ENCODE measurements at places on chromosomes 1 and 21. TPM values are rescaled to one million over a fixed set of nuclear protein-coding genes. Genes with fewer than 3 reads are reported as not detected.

DNA sequence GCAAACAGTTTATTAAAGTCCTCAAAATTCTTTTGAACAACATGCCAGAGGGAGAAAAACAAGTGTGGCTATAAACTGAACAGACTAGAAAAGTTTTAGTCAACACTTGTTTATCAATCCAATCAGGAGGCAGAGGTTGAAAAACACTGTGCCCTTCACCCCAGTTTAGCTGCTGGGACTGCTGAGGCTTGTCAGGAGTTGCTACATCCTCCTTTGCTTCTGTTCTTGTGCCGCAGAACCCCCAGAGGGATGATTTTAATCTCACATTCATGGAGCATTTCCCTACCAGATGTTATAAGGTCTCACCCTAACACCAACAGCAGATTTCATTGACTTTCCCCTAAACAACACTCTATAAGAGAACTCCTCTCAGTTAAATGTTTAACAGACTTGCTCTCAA is 321.2 kb downstream of the VAV3 start:
- DNase-seq: no peak

DNA sequence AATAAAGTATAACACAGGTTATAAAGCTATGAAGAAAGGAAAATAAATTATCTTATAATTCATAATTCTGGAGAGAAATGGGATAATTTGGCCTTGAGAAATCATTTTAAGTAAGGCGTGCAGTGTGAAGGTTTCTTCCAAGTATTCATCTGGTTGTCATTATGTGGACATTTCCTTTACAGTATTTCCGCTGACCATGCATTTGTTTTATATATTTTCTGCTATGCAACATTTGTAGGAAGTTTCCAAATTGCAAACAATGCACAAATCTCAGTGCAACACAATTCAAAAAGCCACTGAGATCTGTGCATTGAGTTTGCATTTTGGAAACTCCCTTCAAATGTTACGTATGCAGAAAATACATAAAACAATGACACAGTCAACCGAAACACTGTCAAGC is 17.8 kb downstream of the ZNF670 start:
- DNase-seq: no peak

MTX1 gene
- 36.3 TPM for total RNA-seq

DIRAS3 gene
- total RNA-seq: 1.0 TPM

SLAMF6 gene
- 0.61 TPM for total RNA-seq

DNA sequence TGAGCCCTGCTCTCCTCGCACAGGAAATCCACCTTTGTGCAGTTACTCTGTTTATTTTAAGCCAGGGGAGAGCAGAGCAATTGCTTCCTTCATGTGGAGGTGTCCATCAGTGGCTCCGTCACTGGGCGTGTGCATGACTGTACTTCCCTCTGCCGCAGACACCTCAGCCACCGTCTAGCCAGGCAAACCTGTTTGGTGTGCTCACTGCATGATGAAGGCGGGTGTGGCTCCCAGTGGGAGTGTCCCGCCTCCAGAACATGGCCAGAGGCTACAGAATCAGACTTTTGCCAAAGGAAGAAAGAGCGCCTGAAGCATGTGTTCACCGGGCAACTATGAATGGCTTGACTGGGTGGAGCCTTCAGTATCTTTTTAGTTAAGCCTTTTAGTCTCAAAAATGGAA is 26.1 kb upstream of the LAMC2 start:
- DNase-seq: peak; percentile 95

HIVEP3 gene
- 5.4 TPM for total RNA-seq

DNA sequence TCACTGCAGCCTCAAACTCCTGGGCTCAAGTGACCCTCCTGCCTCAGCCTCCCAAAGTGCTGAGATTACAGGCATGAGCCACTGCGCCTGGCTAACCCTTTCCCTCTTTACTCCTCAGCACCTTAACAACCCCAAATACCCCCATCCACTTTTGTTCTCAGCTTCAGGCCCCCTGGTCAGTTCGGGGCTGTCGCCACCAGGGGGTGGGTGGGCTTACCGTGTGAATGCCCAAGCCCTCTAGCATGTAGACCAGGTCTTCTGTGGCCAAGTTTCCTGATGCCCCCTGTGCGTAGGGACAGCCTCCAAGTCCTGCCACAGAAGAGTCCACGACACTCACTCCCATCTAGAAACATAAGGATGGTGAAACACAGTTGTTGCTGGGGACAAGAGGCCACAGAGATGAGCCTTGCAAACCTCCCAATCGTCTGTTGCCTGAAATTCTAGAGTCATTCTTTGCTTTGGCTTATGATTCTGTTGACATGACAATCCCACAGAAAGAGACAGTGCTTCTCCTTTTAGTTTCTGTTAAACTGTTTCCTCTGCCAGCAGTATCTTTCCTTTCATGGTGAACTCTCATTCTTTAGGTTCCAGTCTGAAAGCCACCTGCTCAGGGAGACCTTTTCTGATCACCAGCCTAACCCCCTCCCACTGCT is 3.8 kb upstream of the GALE start:
- no peak for DNase-seq

DNA sequence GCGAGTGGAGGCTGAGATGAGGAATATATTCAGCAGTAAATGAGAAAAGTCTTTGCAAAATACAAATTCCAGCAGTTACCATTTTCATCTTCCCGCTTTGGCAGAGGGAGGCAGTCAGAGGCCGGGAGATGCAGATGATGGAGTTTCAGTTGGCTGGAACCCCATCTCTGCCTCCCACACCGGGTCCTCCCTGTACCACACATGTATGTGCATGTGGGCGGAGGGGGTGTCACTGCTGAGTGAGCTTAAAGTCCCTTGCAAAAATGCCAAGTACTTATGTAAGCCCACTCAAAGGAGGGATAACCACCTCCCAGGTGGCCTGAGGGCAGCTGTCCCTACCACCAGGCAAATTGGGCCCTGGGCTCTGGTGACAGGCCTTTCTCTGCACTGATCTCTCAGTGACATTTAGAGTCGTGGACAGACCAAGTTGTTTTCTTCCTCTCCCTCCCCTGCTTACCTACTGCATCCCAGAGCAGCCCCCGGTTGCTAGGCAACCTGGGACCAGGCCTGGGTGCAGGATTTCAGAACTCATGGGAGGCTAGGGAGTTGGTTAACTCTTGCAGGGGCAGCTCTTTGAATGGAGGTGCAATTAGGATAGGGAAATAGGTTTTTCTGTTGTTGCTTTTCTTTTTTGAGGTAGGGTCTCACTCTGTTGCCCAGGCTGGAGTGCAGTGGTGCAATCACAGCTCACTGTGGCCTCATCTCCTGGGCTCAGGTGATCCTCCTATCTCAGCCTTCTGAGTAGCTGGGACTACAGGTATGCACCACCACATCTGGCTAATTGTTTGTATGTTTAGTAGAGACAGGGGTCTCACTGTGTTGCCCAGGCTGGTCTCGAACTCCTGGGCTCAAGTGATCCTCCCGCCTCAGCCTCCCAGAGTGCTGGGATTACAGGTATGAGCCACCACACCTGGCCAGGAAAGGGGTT is 17.1 kb upstream of the UBXN10 start:
- DNase-seq: no peak

AADACL4 gene
- not detected for total RNA-seq

DNA sequence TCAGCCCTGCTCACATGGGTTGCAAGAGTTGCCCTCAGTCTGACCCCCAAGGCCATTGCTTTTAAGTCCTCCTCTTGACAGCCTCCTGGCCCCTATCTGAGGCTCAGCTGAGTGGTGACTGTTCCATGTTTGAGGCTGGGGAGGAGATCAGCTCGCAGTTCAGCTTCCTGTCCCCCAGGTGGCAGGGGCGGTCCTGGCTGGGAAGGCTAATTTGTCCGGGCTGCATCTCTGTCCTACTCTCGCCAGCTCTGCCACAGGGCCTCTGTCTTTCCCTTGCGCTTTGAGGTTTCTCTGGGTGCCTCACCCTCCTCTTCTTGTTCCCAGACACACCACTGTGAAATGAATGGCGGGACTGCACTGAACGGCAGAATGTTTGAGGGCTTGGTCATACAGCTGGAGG is 157.3 kb downstream of the KCNJ6 start:
- DNase-seq: no peak

DNA sequence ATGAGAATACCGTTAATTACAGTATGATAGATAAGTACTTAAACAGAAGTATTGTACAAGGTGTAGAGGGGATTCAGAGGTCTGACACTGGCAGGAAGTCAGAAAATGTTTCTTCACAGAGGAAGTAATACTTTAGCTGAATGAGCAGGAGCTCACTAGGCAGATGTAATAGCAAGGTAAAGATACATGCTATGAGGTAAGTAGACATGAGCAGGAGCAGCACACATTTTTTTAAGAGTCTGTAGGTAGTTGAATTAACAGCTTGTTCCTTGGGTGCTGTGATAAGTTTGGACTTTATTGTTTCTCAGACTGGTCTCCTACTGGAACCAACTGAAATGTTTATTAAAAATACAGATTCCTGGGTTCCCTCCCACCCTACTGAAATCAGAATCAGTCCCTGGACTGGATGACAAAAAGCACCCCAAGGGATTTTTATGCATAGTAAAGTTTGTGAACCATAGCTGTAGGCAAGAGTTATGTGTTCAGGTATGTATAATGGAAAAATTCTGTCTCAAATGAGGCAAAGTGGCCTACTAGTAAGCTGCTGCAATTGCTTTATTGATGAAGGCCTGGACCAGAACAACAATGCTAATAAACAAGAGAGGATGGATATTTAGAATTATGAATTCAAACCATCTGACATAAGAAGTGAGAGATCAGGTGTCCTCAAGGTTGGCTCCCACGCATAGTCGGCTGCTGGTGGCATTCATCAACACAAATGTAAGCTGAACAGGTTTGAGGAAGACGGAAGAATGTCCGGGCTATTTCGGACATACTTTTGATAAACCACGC is 902 bp downstream of the AP4B1 start:
- no peak for DNase-seq

KCNQ4 gene
- 2.1 TPM for total RNA-seq

DNA sequence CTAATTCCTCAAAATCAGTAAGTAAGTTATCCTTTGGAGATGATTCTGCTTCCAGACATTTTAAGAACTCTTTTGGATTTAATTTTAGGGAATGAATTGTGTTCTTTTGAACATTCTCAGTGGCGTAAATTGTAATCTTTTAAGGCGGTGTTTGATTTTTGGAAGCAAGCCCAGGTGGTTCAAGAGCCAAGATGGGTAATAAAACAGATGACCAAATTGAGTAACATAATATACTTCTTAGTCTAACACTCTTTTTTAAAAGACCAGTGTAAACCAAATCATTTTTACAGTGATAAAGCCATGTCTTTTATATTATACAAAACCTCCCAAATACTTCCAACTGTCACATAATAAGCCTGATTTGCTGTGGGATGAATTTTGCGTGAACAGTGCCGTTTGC is 133.8 kb downstream of the LRRC40 start:
- DNase-seq: no peak

DNA sequence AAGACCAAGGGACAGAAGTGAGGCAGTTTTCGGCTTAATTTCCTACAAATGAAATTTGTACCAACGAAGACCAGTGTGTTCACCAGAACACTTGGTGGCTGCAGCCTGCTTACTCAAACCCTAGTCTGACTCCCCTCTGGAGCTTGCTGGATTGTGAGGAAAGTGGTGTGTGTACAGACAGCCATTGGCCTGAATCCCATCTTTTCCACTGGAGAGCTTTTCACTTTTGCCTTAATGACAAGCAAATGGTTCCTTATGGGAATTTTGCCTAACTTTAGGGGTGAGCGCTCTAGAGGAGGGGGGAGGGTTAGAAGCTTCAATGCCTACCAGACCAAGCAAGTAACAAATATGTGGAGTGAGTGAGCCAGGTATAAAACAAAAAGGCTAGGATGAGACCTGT is 17.3 kb downstream of the METTL13 start:
- no peak for DNase-seq

DNA sequence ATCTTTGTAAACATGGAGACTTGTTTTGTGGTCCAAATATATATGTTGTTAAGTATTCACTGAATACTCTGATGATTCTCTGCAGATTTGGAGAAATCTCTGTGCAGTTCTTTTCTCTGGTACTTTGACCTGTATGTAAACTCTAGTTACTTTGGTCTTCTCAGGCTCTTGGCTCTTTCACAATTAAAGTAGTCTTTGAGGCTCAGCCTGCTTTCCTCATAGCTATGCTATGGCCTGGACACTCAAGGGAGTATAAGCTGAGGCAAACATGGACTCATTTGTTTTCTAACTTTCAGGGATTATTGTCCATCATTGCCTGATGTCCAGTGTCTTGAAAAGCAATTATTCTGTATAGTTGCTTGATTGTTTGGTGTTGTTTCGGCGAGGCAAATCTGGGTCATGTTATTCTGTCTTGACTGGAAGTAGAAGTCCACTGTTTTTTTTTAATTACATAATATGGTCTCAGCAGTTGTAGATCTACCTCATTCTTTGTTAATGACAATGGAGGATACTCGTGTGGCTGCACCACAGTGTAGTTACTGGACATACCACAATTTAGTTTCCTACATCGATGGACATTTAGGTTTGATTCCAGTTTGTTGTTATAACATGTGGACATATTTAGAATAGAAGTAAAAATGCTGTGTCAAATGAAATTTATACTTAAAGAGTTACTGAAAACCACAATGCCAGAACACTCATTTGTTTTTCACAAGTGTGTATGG is 9.2 kb downstream of the PTBP2 start:
- no peak for DNase-seq

GRCh38 chr1:3586986-3587759 is 24.1 kb downstream of the MEGF6 start:
- DNase-seq: no peak

- DNase-seq: peak; percentile 33
These were observed at the start of gene MCOLN3 for GRCh38 chr1:85048296-85049064. TSS of gene MCOLN3 (minus strand) at chr1:85048500. CDS start at chr1:85045360, 3,140 bp downstream.

Data from left colon (tissue), 2 donors.